Effector memory CD4-positive, alpha-beta T cell (primary cell): ENCODE measurements at places on chromosomes 5 and 9.

GRCh38 chr5:138664276-138664943, 88.8 kb upstream of the CTNNA1 start:
- H3K27me3 ChIP-seq: peaks cover 39% of the 10 kb centered on the region
- no peak for DNase-seq
- no peaks in the 10 kb centered on the region for H3K36me3 ChIP-seq
- H3K27ac ChIP-seq: no peak overlapping the region
- H3K4me3 ChIP-seq: no peak overlapping the region

- H3K27me3 ChIP-seq: no peaks in the 10 kb centered on the region
- no peak overlapping the region for H3K4me3 ChIP-seq
- no peaks in the 10 kb centered on the region for H3K36me3 ChIP-seq
- no peak for DNase-seq
- H3K4me1 ChIP-seq: no peaks in the 10 kb centered on the region
- H3K27ac ChIP-seq: no peak overlapping the region
Measured at GRCh38 chr5:166909040-166909439, 1382.4 kb upstream of the WWC1 start.

DNA sequence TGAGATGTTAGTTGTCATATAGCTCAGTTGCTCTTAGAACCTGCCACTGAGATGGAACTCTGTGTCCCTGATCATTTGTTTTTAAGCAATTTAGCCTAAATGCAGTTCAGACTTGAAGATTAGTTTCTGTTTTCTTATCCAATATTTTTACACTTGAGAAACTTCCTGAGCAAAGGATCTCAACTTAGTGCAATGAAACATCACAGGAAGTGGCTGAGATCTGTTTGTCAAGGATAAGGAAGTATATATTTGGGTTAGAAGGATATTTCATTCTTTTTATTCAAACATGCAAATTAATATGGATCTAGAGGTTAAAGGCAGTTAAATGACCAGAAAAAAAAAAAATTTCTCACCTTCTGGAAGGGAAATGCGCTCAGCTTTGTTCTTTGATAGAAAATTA, 19.7 kb upstream of the F2R start:
- peaks cover 63% of the 10 kb centered on the region for H3K36me3 ChIP-seq
- H3K27me3 ChIP-seq: no peaks in the 10 kb centered on the region
- no peak overlapping the region for H3K4me3 ChIP-seq
- DNase-seq: no peak

DNA sequence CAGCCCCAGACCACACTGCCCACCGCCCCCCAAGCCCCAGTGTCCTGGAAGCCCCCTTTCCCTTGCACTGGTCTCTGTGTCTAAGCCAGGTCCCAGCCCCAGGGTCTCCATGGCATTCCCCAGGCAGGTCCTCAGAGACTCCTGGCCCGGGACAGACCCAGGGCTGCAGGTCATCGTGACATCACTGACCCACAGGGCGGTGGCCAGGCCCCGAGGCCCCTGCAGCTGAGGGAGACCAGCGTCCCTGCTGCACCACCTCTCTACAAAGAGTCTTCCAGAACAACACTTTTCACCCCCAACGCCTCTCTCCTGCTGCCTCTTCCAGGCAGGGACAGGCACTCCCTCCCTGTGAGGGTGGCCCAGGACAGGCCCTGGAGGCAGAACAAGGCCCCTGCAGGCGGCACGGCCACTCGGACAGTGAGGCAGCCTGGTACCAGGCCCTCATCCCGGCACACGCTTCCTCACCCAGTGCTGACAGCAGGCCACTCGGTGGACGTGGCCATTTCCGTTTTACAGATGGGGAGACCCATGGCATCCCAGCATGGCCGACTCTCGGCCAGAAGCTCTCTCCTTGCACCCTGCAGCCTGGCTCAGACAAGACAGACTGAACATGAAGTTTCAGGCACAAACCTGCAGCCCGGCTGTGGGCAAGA, 136.4 kb downstream of the ADAMTS2 start:
- no peak for DNase-seq
- no peaks in the 10 kb centered on the region for H3K36me3 ChIP-seq
- peaks cover 3% of the 10 kb centered on the region for H3K27me3 ChIP-seq
- no peaks in the 10 kb centered on the region for H3K4me1 ChIP-seq

DNA sequence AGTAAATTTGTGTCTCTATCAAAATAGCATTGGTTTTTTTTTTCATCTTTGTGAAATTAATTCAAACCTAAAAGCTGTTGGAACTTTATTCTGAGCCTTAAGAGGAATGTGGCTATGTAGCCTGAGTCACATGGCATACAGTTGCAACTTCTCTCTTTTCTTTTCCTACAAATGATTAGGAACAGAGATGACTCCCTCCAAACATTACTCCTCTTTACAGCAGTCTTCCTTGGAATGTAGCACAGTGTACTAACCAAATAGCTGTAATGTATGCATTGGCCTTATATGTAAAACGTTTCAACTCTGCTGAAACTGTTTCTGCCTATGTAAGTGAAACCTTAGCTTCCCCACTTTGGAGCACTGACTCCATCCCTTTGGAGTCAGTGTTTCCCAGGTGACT, 100.9 kb upstream of the MAP1B start:
- no peaks in the 10 kb centered on the region for H3K36me3 ChIP-seq
- H3K27me3 ChIP-seq: no peaks in the 10 kb centered on the region
- H3K4me3 ChIP-seq: no peak overlapping the region
- DNase-seq: no peak
- H3K27ac ChIP-seq: no peak overlapping the region

DNA sequence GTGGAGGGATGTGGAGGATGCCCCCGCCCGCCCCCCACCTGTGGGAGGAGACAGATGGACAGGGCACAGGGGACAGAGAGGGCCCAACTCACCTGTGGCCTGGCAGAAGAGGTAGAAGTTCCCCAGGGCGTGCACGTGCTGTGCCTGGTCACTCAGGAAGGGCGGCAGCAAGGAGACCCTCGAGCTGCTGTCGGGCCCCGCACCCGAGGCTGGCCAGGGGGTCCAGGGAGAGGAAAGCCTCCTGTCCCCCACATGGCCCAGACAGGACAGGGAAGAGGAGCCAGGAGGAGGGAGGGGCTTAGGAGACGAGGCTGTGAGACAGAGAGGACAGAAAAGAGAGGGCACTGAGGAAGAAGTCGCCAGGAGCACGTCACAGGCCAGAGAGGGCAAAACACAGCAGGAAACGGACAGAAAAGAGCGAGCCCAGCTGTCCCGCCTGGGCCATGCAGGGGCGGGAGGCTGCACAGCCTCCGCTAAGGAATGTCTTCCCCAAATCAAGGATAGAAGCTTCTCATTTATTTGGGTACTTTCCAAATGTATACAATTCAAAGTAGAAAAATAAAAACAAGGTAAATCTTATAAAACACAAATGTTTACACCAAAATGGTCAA, 58.5 kb downstream of the SECISBP2 start:
- peaks cover 11% of the 10 kb centered on the region for H3K4me1 ChIP-seq
- no peak for DNase-seq
- H3K4me3 ChIP-seq: no peak overlapping the region
- no peak overlapping the region for H3K27ac ChIP-seq

DNA sequence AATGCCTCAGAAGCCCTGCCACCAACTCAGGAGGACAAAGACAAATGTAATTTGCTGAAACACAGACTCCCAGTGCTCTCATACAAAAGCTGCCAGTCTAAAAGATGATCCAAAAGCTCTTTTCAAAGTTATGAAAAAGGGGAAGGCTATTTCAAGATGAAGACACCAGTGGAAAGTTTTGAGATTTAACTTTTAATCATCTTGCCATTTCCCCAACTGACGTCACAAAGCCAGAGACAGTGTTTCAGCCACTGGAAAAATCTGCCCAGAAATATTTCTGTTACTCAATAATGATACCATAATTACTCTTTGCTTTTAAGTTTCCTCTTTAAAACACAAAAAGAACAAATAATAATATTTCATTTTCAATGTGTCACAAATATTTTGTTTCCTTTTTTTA, 20.9 kb downstream of the ENG start:
- H3K4me1 ChIP-seq: no peaks in the 10 kb centered on the region
- DNase-seq: no peak
- H3K36me3 ChIP-seq: no peaks in the 10 kb centered on the region
- no peak overlapping the region for H3K4me3 ChIP-seq
- H3K27me3 ChIP-seq: no peaks in the 10 kb centered on the region

GRCh38 chr9:71270554-71270953, 149.1 kb upstream of the TRPM3 start:
- DNase-seq: no peak
- H3K36me3 ChIP-seq: no peaks in the 10 kb centered on the region
- H3K27ac ChIP-seq: no peak overlapping the region
- H3K27me3 ChIP-seq: peaks cover 4% of the 10 kb centered on the region

- no peak overlapping the region for H3K27ac ChIP-seq
- no peaks in the 10 kb centered on the region for H3K4me1 ChIP-seq
- H3K4me3 ChIP-seq: no peak overlapping the region
- H3K36me3 ChIP-seq: no peaks in the 10 kb centered on the region
- no peaks in the 10 kb centered on the region for H3K27me3 ChIP-seq
- DNase-seq: no peak
Measured at GRCh38 chr5:68962757-68963484, 130.9 kb upstream of the SLC30A5 start.

GRCh38 chr9:91285729-91286353, 75.9 kb downstream of the AUH start:
- no peaks in the 10 kb centered on the region for H3K4me1 ChIP-seq
- H3K27me3 ChIP-seq: no peaks in the 10 kb centered on the region
- H3K27ac ChIP-seq: no peak overlapping the region

GRCh38 chr5:63070001-63070400, 491.4 kb downstream of the LRRC70 start:
- no peaks in the 10 kb centered on the region for H3K27me3 ChIP-seq
- no peak for DNase-seq
- no peaks in the 10 kb centered on the region for H3K36me3 ChIP-seq
- H3K4me3 ChIP-seq: no peak overlapping the region

DNA sequence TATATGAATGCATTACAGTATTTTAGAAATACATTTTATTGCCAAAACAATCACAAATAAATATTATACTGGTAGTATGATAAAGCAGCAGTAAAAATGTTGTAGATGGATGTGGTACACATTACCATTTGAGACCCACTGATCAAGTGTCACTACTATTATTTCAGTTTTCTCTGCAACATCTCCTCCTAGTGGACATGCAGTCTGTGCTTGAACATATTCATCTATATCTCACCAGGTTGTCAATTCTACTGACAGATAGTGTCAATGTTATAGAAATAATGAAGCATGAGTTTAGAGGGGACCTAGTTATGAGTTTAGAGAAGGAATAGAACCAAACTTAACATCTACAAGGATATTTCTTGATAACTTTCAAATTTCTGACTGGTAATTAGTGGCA, 39.2 kb upstream of the ELOVL7 start:
- DNase-seq: no peak
- H3K4me1 ChIP-seq: no peaks in the 10 kb centered on the region
- no peak overlapping the region for H3K27ac ChIP-seq

- no peak overlapping the region for H3K4me3 ChIP-seq
- no peak for DNase-seq
- H3K27me3 ChIP-seq: no peaks in the 10 kb centered on the region
- H3K27ac ChIP-seq: no peak overlapping the region
- H3K4me1 ChIP-seq: no peaks in the 10 kb centered on the region
Measured at GRCh38 chr9:101727612-101728524, 10.6 kb downstream of the GRIN3A start.

DNA sequence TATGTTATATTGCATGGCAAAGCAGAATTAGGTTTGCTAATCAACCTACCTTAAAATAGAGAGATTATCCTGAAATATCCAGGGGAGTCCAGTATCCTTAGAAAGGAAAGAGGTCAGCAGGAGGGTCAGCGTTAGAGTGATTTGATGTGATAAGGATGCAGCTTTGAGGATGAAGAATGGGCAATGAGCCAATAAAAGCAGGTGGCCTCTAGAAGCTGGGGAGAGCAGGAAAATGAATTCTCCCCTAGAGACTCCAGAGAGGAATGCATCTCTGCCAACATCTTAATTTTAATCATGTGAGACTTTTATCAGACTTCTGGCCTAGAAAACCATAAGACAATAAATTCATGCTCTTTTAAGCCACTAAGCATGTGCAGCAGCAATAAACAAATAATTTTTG, 65.7 kb upstream of the SYK start:
- H3K4me3 ChIP-seq: no peak overlapping the region
- no peak overlapping the region for H3K27ac ChIP-seq
- no peaks in the 10 kb centered on the region for H3K27me3 ChIP-seq
- no peaks in the 10 kb centered on the region for H3K4me1 ChIP-seq
- H3K36me3 ChIP-seq: no peaks in the 10 kb centered on the region

- H3K27ac ChIP-seq: no peak overlapping the region
- no peaks in the 10 kb centered on the region for H3K27me3 ChIP-seq
- DNase-seq: no peak
- no peak overlapping the region for H3K4me3 ChIP-seq
- H3K4me1 ChIP-seq: no peaks in the 10 kb centered on the region
Measured at GRCh38 chr9:131823701-131824146, 83.8 kb upstream of the RAPGEF1 start.

DNA sequence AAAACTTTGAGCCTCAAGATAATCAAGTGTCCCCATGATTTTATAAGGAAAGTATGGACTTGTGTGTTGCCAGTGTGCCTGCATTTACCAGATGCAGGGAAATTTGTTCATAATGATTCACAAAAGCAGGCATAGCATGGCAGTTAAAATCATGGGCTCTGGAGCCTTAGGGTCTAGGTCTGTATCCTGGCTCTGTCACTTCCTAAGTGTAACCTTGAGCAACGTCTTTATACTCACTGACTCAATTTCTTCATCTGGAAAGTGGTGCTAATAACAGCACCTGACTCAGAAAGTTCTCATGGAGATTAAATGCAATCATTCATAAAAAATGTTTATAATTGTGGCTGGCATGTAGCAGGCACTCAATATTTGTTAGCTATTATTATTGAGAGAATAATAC, 234.9 kb downstream of the SAXO1 start:
- no peak overlapping the region for H3K27ac ChIP-seq
- no peaks in the 10 kb centered on the region for H3K4me1 ChIP-seq
- H3K4me3 ChIP-seq: no peak overlapping the region
- H3K27me3 ChIP-seq: no peaks in the 10 kb centered on the region

- H3K4me1 ChIP-seq: no peaks in the 10 kb centered on the region
- DNase-seq: no peak
- H3K27ac ChIP-seq: no peak overlapping the region
- no peaks in the 10 kb centered on the region for H3K36me3 ChIP-seq
Measured at GRCh38 chr5:96280946-96281393, 152.1 kb downstream of the PCSK1 start.

GRCh38 chr5:78972654-78973428, 12.3 kb downstream of the ARSB start:
- DNase-seq: no peak
- H3K27ac ChIP-seq: no peak overlapping the region
- H3K4me1 ChIP-seq: no peaks in the 10 kb centered on the region
- H3K36me3 ChIP-seq: no peaks in the 10 kb centered on the region
- no peaks in the 10 kb centered on the region for H3K27me3 ChIP-seq

GRCh38 chr9:78668148-78668832, 371.4 kb downstream of the PSAT1 start:
- no peak for DNase-seq
- H3K27me3 ChIP-seq: no peaks in the 10 kb centered on the region
- no peaks in the 10 kb centered on the region for H3K36me3 ChIP-seq
- H3K4me1 ChIP-seq: no peaks in the 10 kb centered on the region

DNA sequence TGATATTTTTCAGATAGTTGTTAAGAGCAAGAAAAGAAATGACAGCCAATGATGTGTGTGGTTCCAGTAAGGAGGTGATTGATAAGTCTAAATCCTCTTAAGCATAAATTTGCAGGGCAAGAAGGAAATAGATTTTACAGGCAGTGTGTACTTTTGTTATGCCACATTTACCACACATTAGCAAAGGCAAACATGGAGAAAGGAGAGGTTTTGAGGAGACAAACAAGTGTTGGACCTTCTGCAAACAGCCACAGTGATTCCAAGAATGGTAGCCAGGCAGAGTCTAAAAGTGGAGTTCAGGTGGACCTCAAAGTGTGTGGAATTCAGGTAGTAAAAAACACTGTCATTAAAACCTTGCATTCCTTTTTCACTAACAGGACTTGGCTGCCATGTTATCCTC, 295.9 kb upstream of the ITGA1 start:
- no peaks in the 10 kb centered on the region for H3K4me1 ChIP-seq
- no peak overlapping the region for H3K27ac ChIP-seq
- H3K4me3 ChIP-seq: no peak overlapping the region
- H3K27me3 ChIP-seq: no peaks in the 10 kb centered on the region
